ENCODE measurements at places on chromosomes 1 and 21.

DNA sequence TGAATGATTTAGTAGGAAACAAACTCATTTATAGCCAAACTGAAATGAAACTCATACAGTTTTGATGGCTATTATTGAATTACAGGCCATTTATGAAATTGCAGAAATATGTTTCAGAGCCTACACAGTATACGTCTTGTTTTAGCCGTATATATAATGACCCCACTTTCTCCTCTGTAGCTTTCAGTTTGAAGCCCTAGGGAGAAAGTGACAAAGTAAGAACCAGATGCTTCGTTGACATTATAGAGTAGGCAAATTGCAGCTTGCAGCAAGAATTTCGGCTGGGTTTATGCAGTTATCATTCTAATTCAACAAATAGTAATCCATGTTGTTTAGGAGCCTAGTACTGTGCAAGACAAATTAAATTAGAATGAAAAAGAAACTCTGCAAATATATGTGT lies 836.3 kb upstream of the ADGRL4 start:
- H3K27me3 ChIP-seq = no peaks in the 10 kb centered on the region
- no peaks in the 10 kb centered on the region for H3K36me3 ChIP-seq
- DNase-seq = no peak
- no peaks in the 10 kb centered on the region for H3K4me1 ChIP-seq
- H3K27ac ChIP-seq = no peak overlapping the region

GRCh38 chr1:24952413-24952841 lies 22.4 kb upstream of the RUNX3 start:
- H3K27me3 ChIP-seq = no peaks in the 10 kb centered on the region
- no peak for DNase-seq
- peaks cover 54% of the 10 kb centered on the region for H3K4me1 ChIP-seq
- H3K27ac ChIP-seq = no peak overlapping the region
- no peaks in the 10 kb centered on the region for H3K36me3 ChIP-seq

GRCh38 chr1:19439464-19440171 lies 45.7 kb downstream of the CAPZB start:
- H3K4me3 ChIP-seq = no peak overlapping the region
- H3K36me3 ChIP-seq = peaks cover 25% of the 10 kb centered on the region
- H3K27me3 ChIP-seq = no peaks in the 10 kb centered on the region
- H3K27ac ChIP-seq = no peak overlapping the region
- H3K4me1 ChIP-seq = peaks cover 87% of the 10 kb centered on the region

DNA sequence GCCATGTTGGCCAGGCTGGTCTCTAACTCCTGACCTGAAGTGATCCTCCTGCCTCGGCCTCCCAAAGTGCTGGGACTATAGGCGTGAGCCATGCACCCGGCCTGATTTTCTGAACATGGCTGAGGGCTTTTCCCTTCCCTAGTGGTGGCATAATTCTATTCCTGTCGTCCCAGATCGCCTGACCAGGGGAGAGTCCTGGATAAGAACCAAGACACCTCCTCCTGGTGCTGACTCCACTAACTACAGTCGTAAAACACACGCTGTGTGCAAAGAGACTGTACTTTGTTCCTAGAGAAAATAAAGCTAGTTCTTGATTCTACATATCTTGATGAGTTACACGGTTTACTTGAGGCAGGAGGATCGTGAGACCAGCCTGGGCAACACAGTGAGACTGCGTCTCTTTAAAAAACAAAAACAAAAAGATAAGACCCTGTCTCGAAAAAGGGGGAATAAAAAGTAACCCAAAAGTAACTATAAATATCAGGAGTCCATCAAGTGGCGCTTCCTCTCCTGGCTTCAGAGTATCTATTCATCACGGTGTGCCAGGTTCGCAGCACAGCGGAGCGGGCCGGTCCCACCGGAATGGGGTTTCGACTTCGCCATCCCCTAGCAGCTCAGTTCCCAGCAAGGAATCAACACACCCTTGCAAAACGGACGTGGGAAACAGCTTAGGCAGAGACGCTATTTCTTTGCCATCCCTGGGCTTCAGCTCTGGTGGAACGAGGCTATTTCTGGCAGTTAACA lies 973 bp downstream of the SDF4 start:
- no peaks in the 10 kb centered on the region for H3K27me3 ChIP-seq
- peak overlapping the region; percentile 88 for H3K4me3 ChIP-seq
- H3K36me3 ChIP-seq = peaks cover 42% of the 10 kb centered on the region
- peak overlapping the region; percentile 44 for H3K27ac ChIP-seq

GRCh38 chr1:187952446-187952845 lies 1123.7 kb downstream of the PLA2G4A start:
- H3K27ac ChIP-seq = no peak overlapping the region
- no peaks in the 10 kb centered on the region for H3K36me3 ChIP-seq
- H3K27me3 ChIP-seq = no peaks in the 10 kb centered on the region
- no peak for DNase-seq
- no peak overlapping the region for H3K4me3 ChIP-seq

DNA sequence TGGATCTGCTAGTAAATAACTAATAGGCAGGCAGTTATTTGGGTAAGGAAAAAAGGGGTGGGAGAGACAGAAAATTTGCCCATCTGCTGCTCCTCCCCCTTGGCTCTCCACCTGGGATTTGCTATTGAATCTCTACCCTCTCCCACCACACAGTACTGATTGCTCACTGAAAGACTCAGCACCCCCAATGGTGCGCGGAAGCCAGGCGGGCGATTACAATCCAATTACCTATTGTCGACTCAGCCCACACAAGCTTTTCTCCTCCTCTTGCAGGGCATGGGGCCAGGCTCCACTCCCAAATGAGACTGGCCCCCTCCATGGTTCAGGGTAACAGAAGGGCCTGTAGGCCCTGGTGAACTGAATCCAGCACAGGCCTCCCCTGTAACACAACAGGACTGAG lies 2.7 kb upstream of the HMGN2 start:
- no peak overlapping the region for H3K27ac ChIP-seq
- DNase-seq = no peak
- H3K4me1 ChIP-seq = peaks cover 32% of the 10 kb centered on the region

GRCh38 chr1:41225495-41225894 lies 16.6 kb downstream of the SCMH1 start:
- no peaks in the 10 kb centered on the region for H3K27me3 ChIP-seq
- no peak for DNase-seq
- H3K27ac ChIP-seq = no peak overlapping the region
- no peaks in the 10 kb centered on the region for H3K36me3 ChIP-seq

- no peaks in the 10 kb centered on the region for H3K36me3 ChIP-seq
- H3K4me1 ChIP-seq = no peaks in the 10 kb centered on the region
- DNase-seq = peak; percentile 68
- no peak overlapping the region for H3K27ac ChIP-seq
These were observed 81.5 kb downstream of the ABCA4 start for GRCh38 chr1:94039514-94039870.

DNA sequence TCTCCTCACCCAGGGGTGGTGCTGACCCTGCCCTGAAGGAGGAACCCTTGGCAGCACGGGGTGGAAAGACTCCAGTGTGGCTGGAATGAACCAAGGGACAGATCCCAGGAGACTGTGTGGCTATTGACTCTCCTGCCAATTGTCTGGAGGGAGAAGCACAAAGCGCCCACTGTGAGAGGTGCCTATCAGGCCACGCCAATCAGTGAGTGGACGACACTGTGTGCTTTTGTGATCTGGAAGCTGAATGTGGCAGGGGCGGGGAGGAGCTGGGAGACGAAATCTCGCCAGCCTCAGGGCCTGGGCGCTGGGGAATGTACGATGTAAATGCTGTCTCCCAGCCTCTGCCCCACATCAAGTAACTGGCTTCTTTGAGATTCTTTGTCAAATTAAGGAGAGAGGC lies 167.1 kb downstream of the ZBTB18 start:
- H3K4me1 ChIP-seq = no peaks in the 10 kb centered on the region
- no peak overlapping the region for H3K4me3 ChIP-seq
- peaks cover 2% of the 10 kb centered on the region for H3K27me3 ChIP-seq
- DNase-seq = no peak
- H3K36me3 ChIP-seq = no peaks in the 10 kb centered on the region

GRCh38 chr1:26044971-26045721 lies 772 bp downstream of the SLC30A2 start:
- DNase-seq = no peak
- peaks cover 48% of the 10 kb centered on the region for H3K27me3 ChIP-seq
- H3K36me3 ChIP-seq = no peaks in the 10 kb centered on the region

- H3K4me1 ChIP-seq = no peaks in the 10 kb centered on the region
- DNase-seq = no peak
- H3K36me3 ChIP-seq = no peaks in the 10 kb centered on the region
- no peak overlapping the region for H3K27ac ChIP-seq
- no peaks in the 10 kb centered on the region for H3K27me3 ChIP-seq
- no peak overlapping the region for H3K4me3 ChIP-seq
These were observed 133.8 kb downstream of the LRRC40 start for GRCh38 chr1:70071601-70072000.

- H3K27ac ChIP-seq = no peak overlapping the region
- H3K4me3 ChIP-seq = no peak overlapping the region
- DNase-seq = no peak
These were observed 672 bp downstream of the BCL2L15 start for GRCh38 chr1:113886417-113887401.

GRCh38 chr1:234400773-234401172 lies 27.5 kb downstream of the COA6 start:
- H3K36me3 ChIP-seq = no peaks in the 10 kb centered on the region
- peaks cover 17% of the 10 kb centered on the region for H3K4me1 ChIP-seq
- peak overlapping the region; percentile 30 for H3K4me3 ChIP-seq
- no peak overlapping the region for H3K27ac ChIP-seq

- H3K4me3 ChIP-seq = no peak overlapping the region
- H3K27ac ChIP-seq = no peak overlapping the region
- H3K27me3 ChIP-seq = no peaks in the 10 kb centered on the region
- no peaks in the 10 kb centered on the region for H3K4me1 ChIP-seq
- H3K36me3 ChIP-seq = no peaks in the 10 kb centered on the region
These were observed 100.6 kb downstream of the SPAG17 start for GRCh38 chr1:118084400-118084799.

DNA sequence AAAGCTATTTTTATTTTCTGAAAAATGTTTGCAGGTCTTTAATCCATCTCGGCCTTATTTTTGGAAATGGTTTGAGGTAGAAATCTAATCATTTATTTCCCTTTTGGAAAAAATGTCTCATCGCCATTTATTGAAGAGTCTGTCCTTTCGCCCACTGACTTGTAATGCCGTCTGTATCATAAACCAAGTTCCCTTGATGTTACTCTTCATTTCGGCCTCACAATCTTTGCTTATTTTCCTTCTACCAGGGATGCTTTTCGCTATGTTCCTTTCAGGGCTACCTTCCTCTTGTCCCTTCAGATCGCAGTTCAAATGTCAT lies 422 bp upstream of the RLF start:
- no peaks in the 10 kb centered on the region for H3K27me3 ChIP-seq
- peak overlapping the region; percentile 98 for H3K4me3 ChIP-seq
- H3K4me1 ChIP-seq = peaks cover 19% of the 10 kb centered on the region
- H3K27ac ChIP-seq = peak overlapping the region; percentile 87
- DNase-seq = no peak

DNA sequence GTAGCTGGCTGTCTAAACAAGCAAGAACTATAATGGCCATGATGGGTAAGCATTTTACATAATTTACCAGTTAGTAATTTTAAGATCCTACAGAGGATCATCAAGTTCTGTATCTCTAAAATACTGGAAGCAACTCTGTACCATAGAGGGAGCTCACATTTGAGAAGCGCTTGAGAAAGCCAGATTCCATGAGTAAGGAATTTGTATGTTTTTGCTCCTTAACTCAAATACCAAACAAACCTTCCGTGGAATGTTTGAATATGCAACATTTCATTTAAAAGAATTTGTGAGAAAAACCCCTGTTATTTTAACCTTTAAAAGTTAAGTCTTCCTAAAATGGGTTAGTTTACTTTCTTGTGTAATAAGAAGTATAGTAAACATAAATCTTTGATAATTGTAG lies 2.0 kb downstream of the TSHB start:
- no peaks in the 10 kb centered on the region for H3K27me3 ChIP-seq
- no peaks in the 10 kb centered on the region for H3K36me3 ChIP-seq
- H3K27ac ChIP-seq = no peak overlapping the region
- no peak for DNase-seq

DNA sequence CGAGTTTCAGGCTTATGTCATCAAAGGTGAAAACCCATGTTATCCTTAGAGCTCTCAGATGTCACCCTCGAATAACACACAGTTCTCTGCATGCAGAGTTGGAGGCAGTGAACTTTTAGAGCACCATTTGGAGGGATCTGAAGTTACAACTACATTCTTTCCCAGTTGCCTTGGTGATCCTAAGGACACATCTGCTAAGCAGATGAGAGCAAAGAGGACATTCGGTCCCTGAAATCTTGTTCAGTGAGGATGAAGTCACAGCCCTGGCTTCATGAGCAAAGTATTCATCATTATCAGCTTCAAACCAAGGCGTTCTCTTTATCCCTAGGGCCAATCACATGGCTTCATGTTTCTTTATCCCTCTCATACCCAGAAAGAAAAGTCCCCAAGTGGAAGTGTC lies 23.1 kb upstream of the MCOLN2 start:
- no peak for DNase-seq
- H3K27me3 ChIP-seq = no peaks in the 10 kb centered on the region
- no peaks in the 10 kb centered on the region for H3K36me3 ChIP-seq

- no peak for DNase-seq
- H3K27me3 ChIP-seq = no peaks in the 10 kb centered on the region
- peaks cover 4% of the 10 kb centered on the region for H3K36me3 ChIP-seq
- no peak overlapping the region for H3K4me3 ChIP-seq
- H3K27ac ChIP-seq = no peak overlapping the region
- H3K4me1 ChIP-seq = peaks cover 7% of the 10 kb centered on the region
These were observed 31.5 kb downstream of the BMP8A start for GRCh38 chr1:39522661-39523567.

DNA sequence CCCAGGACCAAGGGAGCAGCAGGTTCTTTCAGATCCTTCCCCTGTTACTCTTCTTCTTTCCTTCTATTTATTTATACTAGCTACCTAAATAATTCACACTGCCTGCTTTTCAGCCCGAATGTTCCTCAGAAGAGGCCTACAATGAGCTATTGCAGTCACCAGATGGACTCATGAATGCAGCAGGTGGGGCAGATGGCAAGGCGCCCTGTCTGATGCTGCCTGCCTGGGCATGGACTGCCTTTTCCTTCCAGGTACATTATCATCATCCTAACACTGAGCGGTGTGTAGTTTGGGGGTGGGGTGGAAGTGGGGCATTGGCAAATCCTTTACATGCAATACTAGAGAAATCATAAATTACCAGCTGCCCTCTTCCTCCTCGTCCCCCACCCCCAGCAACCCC lies 17.6 kb downstream of the ESRRG start:
- DNase-seq = no peak
- no peak overlapping the region for H3K27ac ChIP-seq
- no peaks in the 10 kb centered on the region for H3K36me3 ChIP-seq
- H3K4me1 ChIP-seq = no peaks in the 10 kb centered on the region
- no peaks in the 10 kb centered on the region for H3K27me3 ChIP-seq

DNA sequence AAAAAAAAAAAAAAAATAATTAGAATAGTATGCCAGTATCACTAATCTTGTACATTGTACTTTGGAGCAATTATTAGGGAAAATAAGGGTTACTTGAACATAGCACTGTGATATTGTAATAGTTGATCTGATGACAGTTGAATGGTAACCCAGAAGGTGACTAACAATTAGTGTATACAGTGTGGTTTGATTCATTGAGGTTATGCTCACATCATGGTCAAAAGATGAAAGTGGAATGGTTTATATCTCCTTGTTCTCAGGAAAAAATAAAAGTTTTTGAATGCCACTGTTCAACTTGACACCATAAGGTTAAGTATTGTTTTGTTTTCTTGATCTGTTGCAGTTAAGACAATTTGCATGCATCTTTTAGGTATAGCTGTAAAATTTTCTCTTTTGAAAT lies 87.0 kb downstream of the GPR52 start:
- H3K27me3 ChIP-seq = no peaks in the 10 kb centered on the region
- no peak overlapping the region for H3K4me3 ChIP-seq
- DNase-seq = no peak
- no peaks in the 10 kb centered on the region for H3K36me3 ChIP-seq
